ENCODE measurements at places on chromosomes 3 and 15. TPM values are rescaled to one million over a fixed set of nuclear protein-coding genes. Genes with fewer than 3 reads are reported as not detected.

The TMCO5A gene
- total RNA-seq = not detected

The PAQR5 gene
- total RNA-seq = 30.6 TPM

The BOC gene
- 10.1 TPM for total RNA-seq

The CD86 gene
- 29.5 TPM for total RNA-seq

The DUOXA1 gene
- 131 TPM for total RNA-seq

The BNC1 gene
- total RNA-seq = 0.21 TPM

The LINGO1 gene
- total RNA-seq = 0.86 TPM

The FSTL1 gene
- 233 TPM for total RNA-seq

The WNT5A gene
- 27.2 TPM for total RNA-seq

The LDHAL6B gene
- total RNA-seq = not detected

The PLXND1 gene
- total RNA-seq = 233 TPM

The TRH gene
- total RNA-seq = not detected

The TGM5 gene
- 0.32 TPM for total RNA-seq

The C15orf62 gene
- 2.4 TPM for total RNA-seq

The GOLGA6A gene
- total RNA-seq = not detected

The CHRM5 gene
- total RNA-seq = not detected

The SENP7 gene
- 18.2 TPM for total RNA-seq

The SPESP1 gene
- 2.0 TPM for total RNA-seq

The FGF7 gene
- 24.2 TPM for total RNA-seq

The ARPP19 gene
- total RNA-seq = 150 TPM

The SLC6A1 gene
- total RNA-seq = 1.8 TPM

The GMPS gene
- total RNA-seq = 39.9 TPM

The PTX3 gene
- total RNA-seq = 3.2 TPM

The FBXO40 gene
- total RNA-seq = 0.09 TPM

The NCKIPSD gene
- 20.7 TPM for total RNA-seq

The PLA2G4E gene
- total RNA-seq = 1.1 TPM

The UBR1 gene
- total RNA-seq = 32.5 TPM

The RASL12 gene
- 21.5 TPM for total RNA-seq

The SLC2A2 gene
- total RNA-seq = not detected

The TIGIT gene
- total RNA-seq = 1.7 TPM

The ANKDD1A gene
- 5.0 TPM for total RNA-seq

The ACVR2B gene
- total RNA-seq = 8.2 TPM

The SLC12A8 gene
- 9.1 TPM for total RNA-seq

The SPCS1 gene
- total RNA-seq = 74.6 TPM

The LMCD1 gene
- 93.6 TPM for total RNA-seq

The CCDC13 gene
- 2.5 TPM for total RNA-seq

The TMEM43 gene
- 73.7 TPM for total RNA-seq

The FAIM gene
- 12.3 TPM for total RNA-seq

The FAM162A gene
- total RNA-seq = 24.3 TPM

The DNAJB11 gene
- total RNA-seq = 37.8 TPM

The SNX22 gene
- total RNA-seq = 17.4 TPM

The BFSP2 gene
- total RNA-seq = not detected

The NEO1 gene
- 37.8 TPM for total RNA-seq

The CCR9 gene
- not detected for total RNA-seq

Data from lower lobe of right lung (tissue), 2 donors.